ENCODE measurements at places on chromosomes 13 and 19.

DNA sequence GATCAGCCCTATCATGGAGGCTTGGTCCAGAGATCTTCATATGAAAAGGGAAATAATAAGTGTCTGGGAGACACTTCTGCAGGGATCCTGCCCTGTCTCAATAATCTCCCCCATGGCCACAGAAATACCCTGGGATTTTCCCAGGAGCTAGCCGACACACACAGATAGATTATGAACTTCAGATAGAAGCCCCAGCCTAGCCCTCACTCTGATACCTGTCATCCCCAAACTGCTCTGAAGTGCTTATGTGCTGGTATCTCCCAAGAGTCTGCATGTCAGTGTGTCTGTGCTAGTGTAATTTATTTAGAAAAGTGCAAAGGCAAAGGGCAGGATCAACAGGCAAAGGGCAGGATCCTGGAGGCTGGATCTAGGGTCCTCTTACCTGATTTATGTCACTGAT, 38.7 kb upstream of the ZNF766 start:
- no peak for DNase-seq

DNA sequence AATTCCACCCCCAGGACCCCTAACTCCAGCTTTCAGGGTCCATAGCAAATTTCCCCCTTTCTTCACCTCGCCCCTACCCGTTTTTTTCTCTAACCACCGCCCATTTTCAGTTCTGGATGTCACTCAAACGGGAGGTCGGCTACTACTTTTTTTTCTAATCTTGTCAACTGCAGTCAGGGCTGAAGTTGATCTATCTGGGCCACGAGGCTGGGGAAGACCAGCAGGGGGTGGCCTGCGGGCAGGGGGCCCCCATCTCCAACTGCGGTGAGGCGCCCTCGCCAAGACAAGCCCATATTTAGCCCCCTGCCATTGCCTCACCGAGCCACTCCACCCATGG, 748 bp downstream of the LHFPL6 start:
- DNase-seq: no peak

GRCh38 chr19:40348961-40349507, 539 bp downstream of the PLD3 start:
- no peak for DNase-seq

DNA sequence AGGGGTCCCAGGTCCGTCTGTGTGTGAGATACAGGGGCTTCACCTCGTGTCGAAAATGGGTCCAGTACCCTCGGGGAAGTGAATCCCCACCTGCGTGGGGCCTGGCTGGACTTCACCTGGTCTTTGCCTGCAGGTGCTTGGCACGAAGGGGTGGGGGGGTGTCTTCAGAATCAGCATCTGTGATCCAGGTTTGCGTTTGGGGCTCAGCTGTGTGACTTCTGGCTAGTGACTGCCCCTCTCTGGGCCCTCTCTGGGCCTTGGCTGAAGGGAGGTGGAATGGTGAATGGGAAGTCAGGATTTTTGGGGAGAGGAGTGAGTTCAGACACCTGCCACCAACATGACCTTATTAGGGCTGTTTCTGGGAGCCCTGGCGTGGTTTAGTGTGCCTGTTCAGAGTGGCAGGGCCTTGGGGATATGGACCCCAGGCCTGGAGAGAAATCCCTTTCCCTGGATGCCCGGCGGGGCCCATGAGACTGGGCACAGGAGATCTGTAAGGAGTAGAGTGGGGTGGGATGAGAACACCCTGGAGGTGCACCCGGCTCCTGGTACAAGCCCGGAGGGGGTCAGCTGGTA, 2.7 kb downstream of the CELF5 start:
- no peak for DNase-seq

DNA sequence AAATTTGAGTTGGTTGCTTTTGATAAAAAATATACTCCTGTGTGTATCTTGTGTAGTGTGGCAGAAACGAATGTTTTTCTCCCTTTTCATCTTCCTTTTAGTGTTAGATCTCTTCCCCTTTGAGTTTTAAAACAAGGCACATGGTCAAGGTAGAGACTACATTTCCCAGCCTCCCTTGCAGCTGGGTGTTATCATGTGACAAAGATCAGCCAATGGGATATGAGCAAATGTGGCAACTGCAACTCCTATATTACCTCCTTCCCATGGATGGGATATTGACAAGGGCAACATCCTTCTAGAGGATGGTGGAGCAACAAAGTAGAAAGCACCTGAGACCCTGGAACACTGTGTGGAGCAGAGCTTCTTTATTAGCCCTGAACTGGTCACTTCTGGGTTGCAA, 42.4 kb downstream of the ADGRE3 start:
- DNase-seq: no peak

GRCh38 chr13:43006893-43007631, 15.0 kb upstream of the EPSTI1 start:
- DNase-seq: no peak

DNA sequence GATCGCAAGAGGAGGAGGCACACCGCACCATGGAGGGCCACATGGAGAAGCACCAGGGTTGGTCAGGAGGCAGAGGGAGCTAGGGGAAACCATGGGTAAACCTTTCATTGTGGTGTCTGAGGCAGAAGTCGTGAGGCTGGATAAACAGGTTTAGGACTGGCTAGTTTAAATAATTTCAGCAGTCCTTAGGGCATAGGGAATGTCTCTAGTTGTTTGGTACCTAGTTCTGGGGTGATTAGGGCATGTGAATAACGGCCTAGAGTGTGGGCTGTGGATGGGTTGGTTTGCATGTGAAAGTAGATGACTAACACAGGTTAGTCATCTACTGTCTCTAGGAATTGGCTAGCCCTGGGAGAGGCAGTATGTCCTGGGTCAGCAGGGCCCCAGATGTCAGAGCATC, 102.3 kb downstream of the STOML3 start:
- DNase-seq: no peak

All from stimulated activated CD8-positive, alpha-beta memory T cell treated with anti-CD3 and anti-CD28 coated beads, Interleukin-7, amount 100 ng/mL, for 48 hours (primary cell).